ENCODE measurements at places on chromosomes 11 and 22.
A peak's percentile ranks its signal among the peaks of the same experiment; 100 is the strongest.

- DNase-seq: no peak
Measured at GRCh38 chr11:47359586-47359985, 7.1 kb upstream of the MYBPC3 start.

DNA sequence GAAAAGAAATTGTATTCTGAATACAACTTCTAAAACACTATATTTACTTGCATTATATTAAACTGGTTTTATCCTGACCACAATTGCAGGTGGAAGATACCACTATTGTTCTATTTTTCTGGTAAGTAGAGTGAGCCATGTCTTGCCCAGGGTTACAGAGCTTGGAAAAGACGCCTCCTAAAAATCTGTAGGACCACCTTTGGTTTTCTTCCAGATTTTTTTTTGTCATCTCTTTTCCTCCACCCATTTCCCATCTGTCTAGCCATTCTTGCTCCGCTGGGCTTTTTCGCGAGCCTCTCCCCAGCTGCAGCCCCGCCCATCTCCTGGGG is 294 bp upstream of the MTMR3 start:
- DNase-seq: no peak

DNA sequence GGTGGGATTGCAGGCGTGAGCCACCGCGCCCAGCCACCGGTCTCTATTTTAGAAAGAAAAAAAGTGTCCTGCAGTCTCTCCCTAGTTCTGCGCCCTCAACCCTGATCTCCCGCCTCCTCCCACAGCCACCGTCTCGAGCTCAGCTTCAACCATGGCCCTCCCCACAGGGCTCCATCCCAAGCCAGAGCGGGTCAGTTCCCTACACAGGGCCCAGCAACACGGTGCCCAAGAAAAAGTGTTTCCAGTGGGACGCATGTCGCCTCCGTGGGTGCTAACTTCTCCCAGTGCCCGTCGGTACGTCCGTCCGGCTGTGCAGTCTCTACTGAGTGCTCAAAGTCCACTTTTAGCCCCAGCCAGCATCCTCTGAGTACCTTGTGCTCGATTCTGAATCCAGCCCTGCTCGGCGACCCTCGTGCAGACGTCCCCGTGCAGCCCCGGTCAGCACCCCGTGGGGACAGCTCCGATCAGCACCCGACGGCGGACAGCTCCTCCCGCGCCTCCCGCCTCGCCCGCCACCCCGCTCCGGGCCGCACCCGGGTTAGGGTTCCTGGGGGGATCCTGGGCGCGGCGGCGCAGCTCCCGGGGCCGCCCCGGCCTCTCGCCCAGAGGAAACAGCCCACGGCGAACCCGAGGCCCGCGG is 657 bp upstream of the MAPK8IP2 start:
- DNase-seq: peak; percentile 70

DNA sequence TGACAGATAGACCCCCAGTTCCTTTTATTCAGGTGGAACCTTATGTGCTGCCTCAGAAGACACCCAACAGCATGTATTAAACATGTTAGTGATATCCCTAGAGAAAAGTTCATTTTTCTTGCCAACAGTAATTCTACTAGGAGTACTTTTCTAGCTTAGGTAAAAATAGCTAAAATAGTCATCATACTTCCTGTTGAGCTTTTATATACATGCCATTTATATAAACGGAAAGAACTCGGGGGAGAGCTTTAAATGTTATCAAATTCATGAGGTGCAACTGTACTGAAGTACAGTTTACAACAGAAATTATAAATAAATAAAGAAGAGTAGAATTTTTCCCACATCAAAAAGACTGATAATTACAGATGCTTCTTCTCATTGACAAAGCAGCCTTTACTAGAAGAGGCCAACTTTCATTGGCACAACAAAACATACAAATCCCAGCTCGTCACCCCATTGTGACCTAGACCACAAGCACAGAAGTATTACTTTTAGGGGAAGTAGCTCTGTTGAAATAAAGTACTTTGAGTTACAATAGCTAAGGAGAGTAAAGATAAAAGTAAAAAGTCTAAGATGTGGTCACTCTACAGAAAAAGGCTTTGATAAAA is 59.1 kb upstream of the POU2AF2 start:
- no peak for DNase-seq

GRCh38 chr11:2094354-2095197 is 44.6 kb downstream of the IGF2 start:
- peak; percentile 72 for DNase-seq

GRCh38 chr11:90476442-90477007 is 253.7 kb upstream of the CHORDC1 start:
- peak; percentile 15 for DNase-seq

DNA sequence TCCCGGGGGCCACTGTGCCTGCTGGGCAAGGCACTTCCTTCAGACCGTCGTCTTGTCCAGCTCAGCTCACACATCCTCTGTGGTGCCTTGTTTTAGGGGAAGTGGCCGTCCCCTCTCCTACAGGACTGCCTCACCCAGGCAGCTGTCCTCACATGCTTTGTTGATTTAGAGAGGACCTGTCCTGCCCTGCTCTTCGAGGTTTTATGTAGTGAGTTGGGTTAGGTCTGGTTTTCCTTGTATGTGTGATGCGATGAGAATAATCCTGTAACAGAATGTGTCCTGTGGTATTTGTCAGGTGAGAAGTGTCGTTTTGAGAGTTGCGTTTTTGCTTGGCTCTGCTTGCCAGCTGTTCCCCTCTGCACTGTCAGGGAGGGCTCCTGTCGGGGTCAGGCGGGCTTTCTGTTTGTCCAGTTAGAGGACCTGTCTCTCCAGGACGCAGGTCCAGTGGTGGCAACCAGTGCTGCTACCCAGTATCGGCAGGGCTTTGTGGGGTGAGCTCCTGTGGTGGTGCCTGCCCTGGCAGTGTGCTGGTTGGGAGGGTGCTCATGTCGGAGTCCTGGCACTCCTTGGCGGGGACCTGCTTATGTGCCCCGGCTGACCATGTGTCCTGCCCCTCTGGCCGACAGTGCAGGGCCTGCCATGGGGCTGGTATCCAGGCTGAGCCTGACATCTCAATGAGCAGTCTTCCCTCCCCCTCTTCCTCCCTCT is 41.3 kb downstream of the MUC6 start:
- no peak for DNase-seq

DNA sequence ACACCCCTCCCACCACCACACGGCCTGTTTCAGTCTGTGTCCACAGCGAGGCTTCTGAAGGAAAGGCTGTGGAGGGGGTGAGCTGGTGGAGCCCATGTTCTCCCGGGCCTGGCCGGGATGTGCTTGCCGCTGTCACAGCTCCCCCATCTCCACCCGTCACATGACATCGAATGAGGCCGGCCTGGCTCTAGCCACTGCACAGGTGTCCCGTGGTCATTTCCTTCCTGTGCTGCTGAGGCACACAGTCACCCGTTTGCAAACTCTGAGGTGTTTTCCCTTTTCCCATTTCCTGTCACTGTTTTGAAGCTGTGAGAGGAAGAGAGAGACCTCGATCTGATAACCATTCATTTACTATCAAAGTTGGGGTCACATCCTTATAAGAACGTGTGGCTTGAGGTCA is 55.7 kb upstream of the CLDN5 start:
- no peak for DNase-seq

- DNase-seq: no peak
Measured at GRCh38 chr11:75465701-75466531, 32.9 kb upstream of the KLHL35 start.

DNA sequence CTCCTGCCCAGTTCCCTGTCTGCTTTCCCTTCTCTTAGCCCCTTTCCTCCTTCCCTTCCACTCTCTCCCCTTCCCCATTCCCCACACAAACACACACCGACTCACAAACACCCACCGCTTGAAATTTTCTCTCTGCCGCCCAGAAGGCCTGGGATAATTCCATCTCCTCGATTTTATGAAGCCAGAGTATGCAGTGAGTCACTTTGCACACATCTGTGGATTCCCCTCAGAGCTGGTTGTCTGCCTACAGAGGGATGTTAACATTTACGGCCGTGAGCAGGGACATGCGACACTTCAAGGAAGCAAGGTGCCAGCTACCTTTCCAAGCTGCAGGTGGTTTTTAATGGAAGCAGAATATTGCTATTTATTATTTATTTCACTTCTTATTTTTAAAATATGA is 332.0 kb downstream of the TENM4 start:
- DNase-seq: no peak

DNA sequence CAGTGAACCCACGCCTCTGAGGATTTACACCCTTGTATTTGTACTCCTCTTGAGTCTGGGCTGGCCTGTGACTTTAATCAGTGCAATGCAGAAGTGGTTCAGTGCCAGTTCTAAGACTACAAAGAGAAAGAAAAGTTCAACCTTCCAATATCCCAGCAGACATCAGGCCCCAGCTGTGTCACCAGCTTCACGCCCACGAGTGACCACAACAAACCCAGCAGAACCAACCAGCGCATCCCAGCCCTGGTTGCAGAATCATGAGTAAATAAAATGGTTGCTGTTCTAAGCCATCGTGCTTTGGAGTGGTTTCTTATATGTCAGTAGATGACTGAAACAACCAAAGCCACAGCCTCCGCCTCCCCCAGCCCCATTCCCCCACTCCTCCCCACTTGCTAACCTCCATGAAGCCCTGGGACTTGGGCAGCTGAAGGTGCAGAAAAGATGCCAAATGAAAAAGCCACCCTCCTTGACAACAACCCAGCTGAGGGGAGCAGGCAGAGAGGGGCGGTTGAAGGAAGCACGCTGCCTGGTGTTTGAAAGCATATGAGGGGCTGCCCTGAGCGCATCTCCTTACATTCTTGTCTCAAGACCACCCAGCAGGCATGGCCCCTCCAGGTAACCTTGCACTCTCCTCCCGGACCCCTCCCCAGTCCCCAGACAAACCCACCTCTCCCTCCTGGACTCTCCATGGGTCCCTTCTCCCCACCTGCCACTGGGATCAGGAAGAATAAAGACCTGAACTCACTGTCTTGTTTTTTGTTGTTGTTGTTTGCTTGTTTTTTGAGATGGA is 20.9 kb downstream of the TSKU start:
- DNase-seq: peak; percentile 12

DNA sequence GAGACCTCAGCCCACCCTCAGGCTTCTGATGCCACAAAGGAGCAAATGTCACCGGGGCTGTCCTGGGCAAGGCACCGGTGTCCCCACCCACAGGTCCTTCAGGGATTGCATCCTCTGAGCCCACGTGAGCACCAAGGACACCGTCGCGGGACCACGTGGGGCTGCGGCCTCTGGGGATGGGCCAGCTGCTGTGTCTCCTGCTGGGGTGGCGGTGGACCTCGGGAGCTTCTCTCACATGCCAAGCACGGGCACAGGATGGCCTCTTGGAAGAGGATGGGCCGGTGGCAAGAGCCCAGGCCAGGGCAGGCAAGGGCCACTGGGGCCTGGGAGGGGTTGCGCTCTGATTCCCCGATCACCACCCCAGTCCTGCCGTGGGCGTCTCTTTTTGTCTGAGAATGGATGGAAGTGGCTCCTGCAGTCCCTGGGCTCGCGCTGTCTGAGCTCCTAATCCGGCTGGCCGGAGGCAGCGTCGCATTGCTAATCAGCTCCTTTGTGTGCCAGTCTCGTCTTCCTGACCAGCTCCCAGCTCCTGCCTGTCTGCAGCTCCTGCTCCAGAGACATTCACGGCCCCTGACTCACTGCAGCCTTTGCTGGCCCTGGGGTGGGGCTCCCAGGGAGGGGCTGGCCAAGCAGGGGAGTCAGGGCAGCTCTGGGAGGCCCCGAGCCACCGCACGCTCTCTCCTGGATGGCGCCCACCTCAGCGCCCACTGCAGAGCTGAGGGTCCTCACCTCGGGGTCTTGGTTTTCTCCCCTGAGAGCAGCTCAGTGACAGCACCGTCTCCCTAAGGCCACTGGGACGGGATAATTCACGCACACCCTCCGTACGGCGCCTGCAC is 146.7 kb downstream of the CTTN start:
- DNase-seq: no peak

DNA sequence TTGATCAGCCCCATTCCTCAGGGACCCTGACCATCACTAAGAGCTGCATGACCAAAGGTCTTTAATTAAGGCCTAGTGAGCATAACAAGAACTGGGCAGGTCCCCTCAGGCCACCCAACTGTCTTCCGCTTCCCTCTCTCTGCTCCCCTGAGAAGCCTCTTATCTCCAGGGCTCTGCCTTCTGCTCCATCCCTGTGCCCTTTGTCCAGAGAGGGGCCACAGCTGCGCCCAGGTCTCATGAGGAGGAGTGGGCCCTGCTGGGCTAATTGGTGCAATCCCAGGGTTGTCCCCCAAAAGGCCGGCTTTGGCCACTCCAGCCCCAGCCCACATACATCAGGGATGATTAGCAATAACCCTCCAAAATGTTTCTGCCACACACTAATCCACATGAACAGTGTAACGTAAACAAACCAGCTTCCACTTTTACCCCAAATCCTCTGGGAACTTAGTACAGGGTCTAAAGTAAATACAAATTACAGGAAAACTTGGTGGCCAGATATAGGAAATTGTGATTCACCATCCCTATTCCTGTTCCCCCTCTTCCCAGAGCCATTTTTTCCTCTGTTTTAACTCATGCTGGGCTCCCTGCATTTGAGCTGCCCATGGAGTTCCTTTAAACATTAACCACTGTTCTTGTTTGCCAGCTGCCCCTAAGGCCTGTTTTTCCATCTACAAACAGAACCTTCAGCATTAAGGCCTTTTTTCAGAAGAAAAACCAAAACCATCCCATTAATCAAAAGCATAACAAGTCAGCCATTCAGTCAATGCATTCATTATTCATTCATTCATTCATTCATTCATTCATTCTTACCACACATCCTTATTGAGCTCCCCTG is 34.6 kb upstream of the CAVIN3 start:
- peak; percentile 9 for DNase-seq

- no peak for DNase-seq
Measured at GRCh38 chr22:50436015-50436830, 38.6 kb downstream of the SBF1 start.

GRCh38 chr11:111565114-111565720 is 24.7 kb downstream of the LAYN start:
- peak; percentile 47 for DNase-seq

DNA sequence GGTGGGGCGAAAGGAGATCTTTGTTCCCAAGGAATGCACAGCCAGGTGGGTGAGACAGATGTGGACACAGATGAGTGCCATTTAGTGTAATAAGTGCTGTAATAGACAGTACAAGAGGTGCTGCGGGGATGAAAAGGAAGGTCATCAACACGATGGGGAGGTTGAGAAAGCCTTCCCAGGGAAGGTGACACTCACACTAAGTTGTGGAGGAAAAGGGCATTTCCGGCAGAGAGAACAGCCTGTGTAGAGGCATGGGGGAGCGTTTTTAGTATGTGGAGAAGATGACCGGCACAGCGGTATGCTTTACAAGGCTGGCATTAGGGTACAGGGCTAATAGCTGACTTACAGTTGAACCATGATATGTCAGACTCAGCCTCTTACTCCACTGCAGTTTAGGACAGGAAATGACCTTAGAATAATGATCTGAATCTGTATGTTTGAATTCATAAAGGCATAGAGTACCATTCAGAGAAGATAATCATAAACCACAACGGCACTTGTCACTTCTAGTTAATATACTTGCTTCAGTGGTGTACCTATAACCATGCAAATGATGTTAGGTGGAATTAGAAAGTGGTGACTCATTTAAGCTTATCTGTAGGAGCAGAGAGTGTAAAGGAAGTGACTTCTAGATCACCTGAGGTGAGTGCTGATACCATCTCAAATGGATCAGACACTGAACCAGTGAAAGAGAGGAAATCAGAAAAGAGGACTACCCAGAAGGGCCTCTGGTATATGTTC is 60.6 kb downstream of the FAM83F start:
- no peak for DNase-seq

All from pancreas (tissue), 10 donors.